ENCODE measurements at places on chromosomes 2 and 18. TPM values are rescaled to one million over a fixed set of nuclear protein-coding genes. Genes with fewer than 3 reads are reported as not detected.

GRCh38 chr18:27141876-27142275 is 43.2 kb downstream of the CHST9 start:
- no peak for DNase-seq

DNA sequence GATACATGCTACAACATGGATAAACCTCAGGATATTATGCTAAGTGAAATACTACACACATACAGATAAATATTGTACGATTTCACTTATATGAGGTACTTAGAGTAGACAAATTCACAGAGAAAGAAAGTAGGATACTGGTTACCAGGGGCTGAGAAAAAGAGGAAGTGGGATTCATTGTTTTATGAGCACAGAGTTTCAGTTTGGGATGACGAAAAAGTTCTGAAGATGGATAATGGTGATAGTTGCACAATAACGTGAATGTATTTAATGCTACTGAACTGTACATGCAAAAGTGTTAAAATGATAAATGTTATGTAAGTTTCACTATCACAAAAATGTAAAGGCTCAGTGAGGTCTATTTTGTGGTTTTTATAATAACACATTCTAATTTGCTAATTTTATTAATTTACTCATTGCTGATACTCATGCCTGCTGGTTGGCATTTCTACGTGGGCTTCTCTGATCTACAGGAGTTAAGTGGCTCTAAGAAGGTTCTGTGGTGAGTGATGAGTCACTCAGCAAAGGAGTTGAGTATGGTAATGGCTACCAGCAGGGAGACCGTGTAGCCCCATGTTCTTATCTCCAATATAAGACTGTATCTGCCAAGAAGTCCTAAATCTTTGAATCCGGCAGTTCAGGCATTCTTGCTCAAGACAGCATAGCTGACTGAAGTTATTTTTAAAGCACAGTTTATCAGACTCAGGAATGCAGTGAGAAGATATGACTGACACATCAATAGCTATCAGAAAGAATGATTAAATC is 41.1 kb downstream of the UPP2 start:
- DNase-seq, result no peak

DNA sequence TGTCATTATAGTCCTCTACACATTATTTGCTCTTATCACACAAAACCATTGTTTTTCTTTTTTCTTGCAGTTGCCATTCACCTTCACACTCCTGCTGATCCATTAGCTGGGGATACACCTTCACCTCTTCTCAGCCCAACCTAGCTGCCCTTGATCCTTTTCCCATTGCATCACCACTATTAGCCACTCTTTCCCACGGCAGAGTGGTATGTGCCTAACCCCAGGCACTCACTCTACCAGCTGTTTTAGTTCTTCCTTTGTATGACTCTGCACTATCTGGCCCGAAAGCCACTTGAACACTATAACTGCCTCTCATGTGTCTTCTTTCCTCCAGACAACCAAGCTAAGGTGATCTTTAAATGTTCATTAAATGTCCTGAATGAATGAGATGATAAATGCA is 145.4 kb upstream of the PIK3C3 start:
- no peak for DNase-seq

- no peak for DNase-seq
Observed at GRCh38 chr18:45046961-45047360, 366.3 kb downstream of the SETBP1 start.

DNA sequence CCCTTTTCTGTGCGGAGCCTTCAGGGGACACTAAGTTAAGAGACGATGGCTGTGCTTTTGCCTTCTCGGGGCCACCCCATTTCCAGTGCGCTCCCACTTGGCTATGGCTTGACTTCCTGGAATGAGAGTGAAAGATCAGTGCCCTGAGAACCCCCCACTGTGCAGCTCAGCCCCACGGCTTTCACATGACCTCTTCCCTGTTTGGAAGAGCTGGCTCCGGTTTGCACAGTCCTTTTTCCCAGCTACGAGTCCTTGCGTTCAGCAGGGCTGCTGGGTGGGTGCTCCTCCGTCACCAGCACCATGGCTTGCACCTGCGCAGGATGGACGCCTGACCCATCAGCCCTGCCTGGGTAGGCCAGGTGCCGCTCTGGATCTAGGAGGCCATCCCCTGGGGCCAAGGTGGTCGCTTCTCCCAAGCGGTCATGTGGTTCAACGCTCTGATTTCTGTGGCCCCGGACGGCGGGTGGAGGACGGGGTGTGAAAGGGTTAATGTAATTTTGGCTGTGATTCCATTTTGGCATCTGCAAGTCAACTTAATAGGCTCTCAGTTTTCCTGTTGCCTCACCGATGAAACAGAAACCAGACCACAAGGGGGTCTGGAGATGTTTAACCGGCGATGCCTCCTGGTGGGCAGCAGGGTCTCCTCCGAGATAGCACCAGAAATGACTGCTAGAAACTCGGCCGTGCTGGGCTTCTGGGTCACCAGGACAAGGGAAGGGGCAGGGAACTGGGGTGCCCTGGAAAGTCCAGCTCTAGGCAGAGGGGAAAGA is 113.1 kb upstream of the HAAO start:
- no peak for DNase-seq

DNA sequence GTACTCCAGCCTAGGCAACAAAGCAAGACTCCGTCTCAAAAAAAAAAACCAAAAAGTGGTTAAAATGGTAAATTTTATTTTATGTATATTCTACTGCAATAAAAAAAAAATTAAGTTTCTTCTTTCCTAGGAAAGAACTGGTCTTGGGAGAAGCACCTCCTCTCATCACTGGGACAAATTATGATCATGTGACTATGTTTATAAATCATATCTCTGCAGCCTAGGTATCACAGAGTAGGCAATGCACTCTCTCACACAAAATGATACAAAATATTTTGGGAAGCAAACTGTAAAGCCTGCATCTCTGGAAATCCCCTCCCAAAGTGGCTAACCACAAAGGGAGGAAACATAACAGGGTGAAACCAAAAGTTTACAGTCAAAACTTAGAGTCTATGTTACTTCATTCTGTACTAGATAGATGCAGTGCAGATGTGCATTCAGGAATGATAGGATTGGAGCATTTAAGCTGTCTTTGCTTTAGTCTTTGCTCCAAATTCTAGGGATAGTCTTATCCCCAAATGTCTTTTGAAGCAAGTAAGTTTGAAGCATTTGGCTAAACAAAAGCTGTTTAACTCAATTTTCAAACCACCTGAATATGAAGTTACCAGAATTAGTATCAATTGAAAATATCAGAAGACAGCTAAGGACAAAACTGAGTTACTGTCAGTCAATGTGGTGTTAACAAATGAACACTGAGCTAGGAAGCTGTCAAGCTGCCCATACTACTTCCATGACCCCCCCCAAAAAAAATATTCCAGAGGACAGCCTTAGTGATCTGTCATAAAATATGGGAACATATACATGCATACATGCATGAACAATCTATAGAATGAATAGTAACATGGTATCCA is 21.1 kb upstream of the MALT1 start:
- no peak for DNase-seq

GRCh38 chr2:204335451-204336058 is 209.7 kb upstream of the PARD3B start:
- DNase-seq, result no peak

DNA sequence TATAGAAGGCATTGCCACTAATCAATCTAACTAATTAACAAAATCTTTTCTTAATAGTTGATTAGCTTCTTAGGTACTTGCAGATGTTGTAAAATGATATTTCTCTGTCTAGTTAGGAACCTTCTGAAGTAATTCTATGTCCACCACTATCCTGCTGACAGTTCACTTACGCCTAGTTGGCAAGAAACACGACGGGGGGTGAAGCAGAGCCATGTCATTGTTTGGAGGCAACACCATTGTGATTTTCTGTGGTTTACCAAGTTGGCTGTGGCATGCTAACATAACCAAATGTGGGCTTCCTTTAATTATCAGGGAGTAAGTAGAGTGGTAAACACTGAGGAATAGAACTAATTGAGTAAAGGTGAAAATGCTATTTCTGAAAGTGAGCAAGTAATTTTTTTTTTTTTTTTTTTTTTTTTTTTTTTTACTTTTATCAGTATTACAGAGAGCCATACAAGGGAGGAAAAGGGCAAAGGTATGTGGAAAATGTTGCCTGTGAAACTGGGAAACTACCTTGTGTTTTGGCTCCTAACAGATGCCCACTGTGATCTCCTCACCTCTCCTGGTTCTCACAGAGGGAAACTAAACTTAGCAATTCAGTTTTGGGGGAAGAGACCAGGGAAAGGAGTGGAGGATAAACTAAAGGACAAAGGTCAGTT is 126.8 kb downstream of the MEIS1 start:
- no peak for DNase-seq

GRCh38 chr2:88735133-88735532 is 43.7 kb downstream of the RPIA start:
- DNase-seq, result no peak

DNA sequence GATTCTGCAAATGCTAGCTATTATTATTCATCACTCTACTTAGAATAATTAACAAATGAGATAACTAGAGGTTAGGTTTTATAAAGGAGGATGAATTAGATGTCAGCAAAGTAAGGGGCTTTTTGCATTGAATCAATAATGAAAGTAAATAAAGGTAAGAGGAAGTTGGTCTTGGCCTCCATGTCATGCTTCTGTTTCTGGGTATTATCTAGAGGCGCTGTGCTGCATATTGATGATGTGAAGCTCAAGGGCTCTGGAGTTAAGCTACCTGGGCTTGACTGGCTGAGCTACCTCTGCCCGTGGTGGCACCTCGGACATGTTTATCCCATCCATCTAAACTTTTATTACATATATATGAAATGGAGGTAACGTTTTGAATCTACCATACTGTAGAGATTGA is 350.9 kb downstream of the PARD3B start:
- no peak for DNase-seq

Gene WNT10A
- total RNA-seq, result 2.2 TPM

Gene RAB6C
- total RNA-seq, result not detected

Gene FAM124B
- not detected for total RNA-seq

Data from epithelial cell of proximal tubule (primary cell).